IMR-90 (cell line): ENCODE measurements at places on chromosomes 2 and 18. TPM values are rescaled to one million over a fixed set of nuclear protein-coding genes. Genes with fewer than 3 reads are reported as not detected.

DNA sequence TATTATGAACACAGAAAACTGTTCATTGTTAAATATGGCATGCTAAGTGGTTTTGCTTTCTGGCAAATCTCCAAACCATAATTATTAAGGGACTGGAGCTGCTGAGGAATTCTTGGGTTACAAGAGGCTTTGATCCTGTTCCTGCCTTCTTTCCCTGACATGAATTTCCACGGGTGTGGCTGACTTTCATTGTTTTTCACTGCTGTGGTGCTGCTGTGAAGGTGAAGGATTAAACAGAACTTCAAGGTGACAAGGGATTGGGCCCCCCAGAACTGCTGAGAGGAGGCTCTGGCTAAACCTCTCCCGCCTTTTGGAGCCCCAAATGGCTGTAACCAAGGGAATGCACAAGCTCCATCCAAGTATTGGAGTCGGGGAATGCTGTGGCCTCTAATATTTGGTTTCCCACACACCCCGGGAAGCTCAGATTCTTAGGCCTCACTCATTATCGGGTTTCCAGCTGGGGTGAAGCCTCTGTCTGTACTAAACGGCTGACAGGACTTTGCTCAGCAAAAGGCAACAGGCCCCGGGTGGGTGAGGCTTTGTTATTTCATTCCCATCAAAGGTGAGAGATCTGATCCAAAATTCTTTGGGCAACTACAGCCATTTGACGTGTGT, 29.0 kb upstream of the ZFP36L2 start:
- DNase-seq = no peak
- no peaks in the 10 kb centered on the region for H3K27me3 ChIP-seq
- H3K27ac ChIP-seq = no peak overlapping the region
- H3K4me1 ChIP-seq = peaks cover 11% of the 10 kb centered on the region

GRCh38 chr2:206713746-206714145, 4.5 kb downstream of the DYTN start:
- no peak overlapping the region for H3K4me3 ChIP-seq
- H3K4me1 ChIP-seq = no peaks in the 10 kb centered on the region
- no peaks in the 10 kb centered on the region for H3K36me3 ChIP-seq

GRCh38 chr2:82986899-82987298, 1472.2 kb downstream of the SUCLG1 start:
- no peaks in the 10 kb centered on the region for H3K4me1 ChIP-seq
- H3K4me3 ChIP-seq = no peak overlapping the region
- no peak for DNase-seq
- no peak overlapping the region for H3K27ac ChIP-seq
- no peaks in the 10 kb centered on the region for H3K27me3 ChIP-seq

- H3K4me1 ChIP-seq = no peaks in the 10 kb centered on the region
- no peak overlapping the region for H3K4me3 ChIP-seq
- H3K27me3 ChIP-seq = no peaks in the 10 kb centered on the region
- no peaks in the 10 kb centered on the region for H3K36me3 ChIP-seq
- DNase-seq = no peak
- no peak overlapping the region for H3K27ac ChIP-seq
Observed at GRCh38 chr2:189952536-189953109, 109.9 kb downstream of the MSTN start.

The GAL3ST2 gene
- total RNA-seq = not detected in 2 replicates
